ENCODE measurements at places on chromosomes 3 and 15.

DNA sequence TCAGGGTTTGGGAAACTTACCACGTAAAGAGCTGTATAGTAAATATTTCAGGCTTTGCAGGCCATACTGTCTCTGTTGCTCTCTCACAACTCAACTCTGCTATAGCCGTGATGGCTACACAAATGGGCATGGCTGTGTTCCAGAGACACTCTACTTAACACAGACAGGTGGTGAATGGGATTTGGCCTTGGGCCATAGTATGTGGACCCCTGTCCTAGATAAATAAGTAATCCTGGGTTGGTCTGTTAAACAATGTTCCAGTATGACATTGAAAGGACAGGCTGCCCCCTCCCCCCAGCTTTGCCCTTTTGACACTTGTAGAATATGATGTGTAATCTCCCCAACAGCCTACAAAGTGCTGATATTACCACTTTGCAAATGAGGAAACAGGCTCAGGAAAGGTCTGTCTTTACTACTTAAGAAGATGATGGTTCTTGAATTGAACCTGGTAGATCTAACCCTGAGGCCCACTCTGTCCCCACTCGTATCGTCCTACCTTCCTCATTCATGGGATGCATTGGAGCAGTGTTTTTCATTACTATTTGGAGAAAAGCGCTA lies 38.4 kb downstream of the SLCO3A1 start:
- DNase-seq: no peak

GRCh38 chr3:119924111-119925094 lies 142.5 kb downstream of the NR1I2 start:
- DNase-seq: no peak

- no peak for DNase-seq
Observed at GRCh38 chr15:35756623-35757022, 210.7 kb upstream of the DPH6 start.

GRCh38 chr3:59049671-59050331 lies at the start of gene CFAP20DC:
TSS of gene CFAP20DC (minus strand) at chr3:59050025. CDS start at chr3:59049631, 394 bp downstream.
- peak; percentile 76 for DNase-seq

DNA sequence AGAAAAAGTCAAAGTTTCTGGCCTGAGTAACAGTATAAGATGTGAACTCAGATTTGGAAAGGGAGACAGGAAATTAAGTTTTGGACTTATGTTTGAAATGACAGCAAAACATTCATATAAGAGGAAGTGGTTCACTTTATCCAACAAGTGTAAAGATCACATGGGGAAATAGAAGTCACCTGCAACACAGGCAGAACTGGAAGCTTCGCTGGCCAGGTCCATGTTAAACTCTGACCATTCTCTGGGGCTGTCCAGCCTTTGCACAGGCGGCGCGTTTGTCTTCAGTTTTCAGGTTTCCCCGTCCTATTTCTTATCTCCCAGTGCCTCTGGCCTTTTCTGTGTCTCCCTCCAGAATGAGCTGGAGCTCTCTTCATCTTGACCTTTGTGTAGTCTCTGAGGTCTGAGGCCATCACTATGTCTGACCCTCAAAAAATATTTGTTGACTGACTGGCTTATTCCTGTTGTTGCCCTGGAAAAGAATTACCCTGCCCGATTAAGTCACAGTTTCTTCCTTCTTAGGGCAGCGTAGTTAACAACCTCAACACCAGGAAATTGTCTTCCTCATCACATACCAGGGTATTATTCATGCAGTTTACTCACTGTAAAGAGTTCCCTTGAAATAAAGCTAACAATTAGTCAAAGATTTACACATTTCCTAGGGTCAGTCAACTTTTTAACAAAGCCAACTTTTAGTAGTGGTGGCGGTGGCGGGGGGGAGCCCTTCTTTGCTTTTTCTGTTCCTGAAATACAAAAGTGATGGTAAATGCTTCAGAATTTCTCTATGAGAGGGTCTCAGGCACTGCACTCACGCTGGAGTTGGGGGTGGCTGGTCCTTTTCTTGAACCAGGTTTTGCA lies 959 bp upstream of the RASA2 start:
- DNase-seq: no peak

- DNase-seq: no peak
Observed at GRCh38 chr3:59612444-59612715, 562.6 kb upstream of the CFAP20DC start.

- peak; percentile 93 for DNase-seq
Observed at GRCh38 chr3:15271785-15272381, 60.5 kb downstream of the SH3BP5 start.

GRCh38 chr3:46661776-46662766 lies 31.4 kb downstream of the ALS2CL start:
- no peak for DNase-seq

- DNase-seq: no peak
Observed at GRCh38 chr3:176692199-176692965, 504.9 kb downstream of the TBL1XR1 start.

DNA sequence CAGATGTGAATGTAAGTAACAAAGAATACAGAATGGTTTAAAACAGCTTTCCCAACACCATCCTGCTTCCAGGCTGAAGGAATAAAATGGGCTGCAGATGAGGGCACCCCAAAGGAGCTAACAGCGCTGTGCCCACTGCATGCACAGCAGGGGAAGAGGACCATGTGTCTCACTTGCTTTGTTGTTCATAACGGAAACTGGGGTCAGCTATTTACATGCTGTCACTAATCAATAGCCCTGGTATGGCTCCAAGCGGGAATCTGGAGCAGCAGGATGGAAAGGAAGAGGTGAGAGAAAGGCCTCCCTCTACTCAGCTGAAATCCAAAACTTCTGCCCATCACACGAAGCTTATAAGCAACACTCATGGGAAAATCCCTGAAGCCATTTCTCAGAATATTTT lies 67.4 kb downstream of the TBC1D2B start:
- DNase-seq: no peak

- DNase-seq: no peak
Observed at GRCh38 chr15:88252441-88252840, 4.1 kb downstream of the NTRK3 start.

DNA sequence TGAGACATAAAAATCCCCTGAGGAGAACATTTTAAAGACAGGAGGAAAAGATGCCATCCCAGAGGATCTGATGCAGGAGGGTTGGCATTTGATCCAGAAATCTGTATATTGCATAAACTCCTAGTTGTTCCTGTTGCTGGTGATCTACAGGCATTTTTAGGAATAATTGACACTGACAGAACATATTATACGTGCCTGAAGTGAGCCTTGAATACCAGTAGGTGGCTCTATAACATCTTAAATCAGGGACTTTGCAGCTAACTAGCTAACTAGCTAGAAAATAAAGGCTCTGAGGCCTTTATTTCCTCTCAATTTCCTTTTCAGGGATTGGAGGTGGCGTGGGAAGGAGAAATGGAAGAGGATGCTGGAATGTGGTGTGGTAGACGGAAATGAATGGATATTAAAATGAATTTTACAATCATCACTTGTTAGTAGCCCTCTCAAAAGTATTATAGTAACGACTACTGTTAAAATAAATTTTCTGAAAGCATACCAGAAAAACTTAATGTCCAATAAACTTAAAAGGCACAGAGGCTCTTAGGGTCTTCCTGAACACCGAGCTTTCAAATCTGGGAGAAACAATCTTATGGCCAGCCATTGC lies 73.8 kb upstream of the ZBED2 start:
- DNase-seq: peak; percentile 53

GRCh38 chr3:126431103-126431534 lies 36.4 kb downstream of the CFAP100 start:
- no peak for DNase-seq

DNA sequence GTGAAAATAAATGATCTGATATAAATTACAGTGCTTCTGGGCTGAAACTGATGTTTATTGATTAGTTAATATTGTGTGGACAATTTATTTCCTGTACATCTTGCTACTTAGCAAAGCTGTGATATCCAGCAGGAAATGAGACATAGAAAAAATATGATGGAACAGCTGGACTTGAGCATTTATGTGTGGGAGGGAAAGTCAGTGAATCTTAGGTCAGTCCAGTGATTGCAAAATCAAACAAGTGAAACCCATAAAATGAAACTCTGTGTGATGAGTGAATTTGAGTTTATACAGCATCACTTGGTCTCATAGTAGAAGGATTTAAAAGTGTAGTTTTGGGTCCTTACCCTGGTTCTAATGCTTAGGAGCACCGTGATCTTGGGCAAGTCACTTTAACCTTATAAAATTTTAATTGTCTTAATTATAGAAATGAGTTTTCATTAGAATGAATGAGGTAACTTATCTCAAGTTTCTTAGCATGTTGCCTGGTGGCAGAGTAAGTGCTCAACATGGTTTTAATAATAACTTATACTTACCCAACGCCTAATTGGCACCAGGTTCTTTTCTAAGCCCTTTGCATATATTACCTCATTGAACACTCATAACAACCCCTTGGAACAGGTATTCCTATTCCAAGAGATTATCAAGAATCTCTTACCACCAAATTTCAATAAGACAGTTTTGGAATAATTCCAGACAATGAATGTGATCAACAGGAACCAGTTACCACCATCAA lies 194.6 kb downstream of the ADAMTSL3 start:
- no peak for DNase-seq

DNA sequence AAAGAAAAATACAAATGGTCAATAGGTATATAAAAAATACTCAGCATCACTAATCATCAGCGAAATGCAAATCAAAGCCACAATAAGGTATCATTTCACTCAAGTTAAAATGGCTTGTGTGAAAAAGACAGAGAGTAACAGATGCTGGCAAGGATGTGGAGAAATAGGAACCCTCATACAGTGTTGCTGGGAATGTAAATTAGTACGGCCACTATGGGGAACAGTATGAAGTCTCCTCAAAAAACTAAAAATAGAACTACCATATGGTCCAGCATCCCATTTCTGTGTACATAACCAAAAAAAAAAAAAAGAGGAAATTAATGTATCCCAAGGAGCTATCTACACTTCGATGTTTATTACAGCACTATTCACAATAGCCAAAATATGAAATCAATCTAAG lies 98.1 kb upstream of the TGFBR2 start:
- no peak for DNase-seq

DNA sequence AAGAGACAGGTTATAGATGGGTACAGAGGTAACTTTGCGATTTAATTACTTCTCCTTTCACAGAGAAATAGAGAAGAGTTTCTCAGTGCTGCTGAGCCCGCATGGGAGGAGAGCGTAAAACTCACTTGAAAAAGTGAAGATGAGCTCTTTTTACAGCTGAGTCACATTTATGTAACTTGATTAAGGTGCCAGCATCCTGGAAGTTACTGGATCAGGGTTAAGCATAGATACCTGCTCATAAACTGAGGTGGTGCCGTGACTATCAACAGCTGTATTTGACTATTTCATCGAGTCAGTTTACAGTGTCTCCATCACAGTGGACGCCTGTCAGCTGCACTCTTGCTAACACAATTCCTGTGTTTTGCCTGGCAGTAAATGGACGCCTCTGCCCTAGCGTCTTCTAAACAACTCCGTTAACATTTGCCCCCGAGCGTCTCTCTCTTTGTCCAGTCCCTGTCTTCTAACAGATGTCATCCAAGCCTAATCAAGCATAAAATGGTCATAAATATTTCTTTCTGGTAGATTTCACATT lies 414.6 kb downstream of the FOXP1 start:
- DNase-seq: no peak

DNA sequence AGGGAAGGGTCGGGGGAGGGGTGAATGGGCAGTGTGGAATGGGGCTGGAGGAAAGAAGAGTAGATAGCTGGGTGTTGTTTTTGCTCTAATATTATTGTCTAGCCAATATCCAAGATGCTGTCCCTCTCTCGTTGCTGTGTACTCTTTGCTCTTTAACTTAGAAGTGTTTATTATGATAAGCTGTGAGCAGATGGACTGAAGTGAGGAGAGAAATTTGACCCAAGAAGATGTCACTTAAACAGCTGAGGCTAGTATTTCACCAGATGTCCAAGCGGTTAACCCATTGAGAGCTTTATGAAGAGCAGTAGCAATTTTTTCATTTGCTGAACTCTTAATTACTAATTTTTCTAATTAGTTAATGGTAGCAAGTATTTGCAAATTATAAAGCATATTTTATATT lies 212.2 kb upstream of the TP63 start:
- DNase-seq: no peak

DNA sequence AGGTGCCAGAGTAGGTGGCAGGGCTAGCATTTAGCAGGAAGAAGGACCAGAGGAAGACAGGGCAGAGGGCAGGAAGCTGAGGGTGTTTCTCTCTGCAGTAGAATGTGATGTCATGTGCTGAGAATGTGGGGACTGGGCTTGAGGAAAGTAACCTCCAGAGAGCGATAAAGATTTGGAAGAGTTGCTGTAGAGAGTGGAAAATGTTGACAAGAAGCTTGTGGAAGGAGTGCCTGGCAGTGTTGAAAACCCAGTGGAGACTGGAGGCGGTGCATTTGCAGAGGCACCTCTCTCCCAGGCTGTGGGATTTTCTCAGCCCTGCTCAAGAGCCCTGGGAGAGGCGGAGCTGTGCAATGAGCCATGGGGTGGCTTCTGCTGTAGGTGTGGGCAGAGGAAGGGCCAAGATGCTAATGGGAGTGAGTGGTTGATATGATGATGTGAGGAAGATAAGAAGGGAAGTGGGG lies 54.8 kb downstream of the MESD start:
- DNase-seq: no peak

GRCh38 chr3:55543181-55543614 lies 56.1 kb upstream of the WNT5A start:
- no peak for DNase-seq

- no peak for DNase-seq
Observed at GRCh38 chr3:66588340-66588847, 87.6 kb upstream of the LRIG1 start.

- DNase-seq: no peak
Observed at GRCh38 chr3:111244760-111245159, 173.1 kb downstream of the NECTIN3 start.

DNA sequence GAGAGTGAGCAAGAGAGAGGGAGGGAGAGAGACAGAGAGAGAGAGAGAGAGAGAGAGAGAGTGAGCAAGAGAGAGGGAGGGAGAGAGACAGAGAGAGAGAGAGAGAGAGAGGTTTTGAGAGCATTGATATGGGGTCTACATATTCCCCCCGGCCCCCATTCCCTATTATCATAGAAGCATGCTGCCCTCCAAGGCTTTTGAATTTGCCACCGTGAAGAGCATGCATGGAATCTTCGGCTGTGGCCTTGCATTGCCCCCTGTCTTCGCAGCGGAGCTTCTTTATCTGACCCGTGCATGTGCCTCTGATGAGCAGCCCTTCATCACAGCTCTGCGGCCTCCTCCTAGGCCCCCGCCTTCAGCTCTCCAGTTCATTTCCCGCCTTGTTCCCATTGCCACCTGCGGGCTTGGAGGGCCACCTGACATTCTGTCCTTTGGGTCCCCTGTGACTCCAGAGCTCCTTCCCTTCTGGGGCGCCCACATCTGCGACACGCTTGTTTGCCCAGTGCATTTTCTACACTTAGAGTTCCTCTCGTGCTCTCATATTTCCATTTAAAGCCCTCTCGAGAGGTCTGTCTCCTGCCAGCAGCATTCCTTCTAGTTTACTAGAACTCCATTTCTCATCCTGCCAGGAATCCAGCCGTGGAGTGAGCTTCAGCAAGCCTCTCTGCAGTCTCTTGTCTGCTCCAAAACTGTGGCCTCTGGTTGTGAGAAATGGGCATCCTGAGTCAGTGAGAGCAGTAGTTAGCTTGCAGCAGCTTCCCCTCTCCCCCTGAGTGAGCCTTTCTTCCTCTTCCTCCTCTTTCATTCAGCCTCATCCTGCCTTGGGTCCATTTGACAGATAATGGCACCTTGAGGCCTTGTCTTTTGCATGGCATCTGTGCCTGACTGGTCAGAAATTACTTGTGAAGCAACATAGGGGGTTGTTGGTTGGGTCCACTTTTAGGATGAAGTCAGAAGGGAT lies 25.3 kb downstream of the LPP start:
- DNase-seq: no peak
